SJCRH30 (cell line): ENCODE measurements at places on chromosomes 7 and 10.
A peak's percentile ranks its signal among the peaks of the same experiment; 100 is the strongest.

DNA sequence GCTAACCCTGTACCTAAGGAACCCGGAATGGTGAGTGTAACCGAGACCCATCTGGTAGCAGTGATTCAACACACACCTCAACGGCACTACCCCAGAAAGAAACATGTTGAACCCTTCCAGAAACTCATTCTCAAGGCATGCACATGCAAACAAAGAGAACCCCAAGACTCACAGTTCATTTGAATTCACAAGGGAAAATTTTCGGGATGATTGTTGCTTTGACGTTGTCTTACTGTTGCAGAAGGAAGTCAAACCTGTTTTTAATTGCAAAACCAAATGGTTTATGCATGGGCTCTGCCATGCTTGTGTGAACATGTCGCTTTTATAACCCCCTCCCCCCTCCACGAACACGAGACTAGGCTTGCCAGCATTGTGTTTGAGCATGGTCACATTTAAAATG, 539.7 kb downstream of the GATA3 start:
- DNase-seq, result no peak

DNA sequence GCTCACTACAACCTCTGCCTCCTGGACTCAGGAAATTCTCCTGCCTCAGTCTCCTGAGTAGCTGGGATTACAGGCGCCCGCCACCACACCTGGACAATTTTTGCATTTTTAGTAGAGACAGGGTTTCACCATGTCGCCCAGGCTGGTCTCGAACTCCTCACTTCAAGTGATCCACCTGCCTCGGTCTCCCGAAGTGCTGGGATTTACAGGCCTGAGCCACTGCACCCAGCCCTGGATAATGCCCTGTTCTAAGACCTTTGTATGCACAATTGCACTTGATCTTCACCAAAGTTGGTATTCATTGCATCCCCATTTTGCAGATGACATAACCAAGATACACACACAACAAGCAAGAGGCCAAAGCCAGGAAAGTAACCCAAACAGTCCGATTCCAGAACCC, 97.7 kb upstream of the CARD11 start:
- DNase-seq, result no peak

DNA sequence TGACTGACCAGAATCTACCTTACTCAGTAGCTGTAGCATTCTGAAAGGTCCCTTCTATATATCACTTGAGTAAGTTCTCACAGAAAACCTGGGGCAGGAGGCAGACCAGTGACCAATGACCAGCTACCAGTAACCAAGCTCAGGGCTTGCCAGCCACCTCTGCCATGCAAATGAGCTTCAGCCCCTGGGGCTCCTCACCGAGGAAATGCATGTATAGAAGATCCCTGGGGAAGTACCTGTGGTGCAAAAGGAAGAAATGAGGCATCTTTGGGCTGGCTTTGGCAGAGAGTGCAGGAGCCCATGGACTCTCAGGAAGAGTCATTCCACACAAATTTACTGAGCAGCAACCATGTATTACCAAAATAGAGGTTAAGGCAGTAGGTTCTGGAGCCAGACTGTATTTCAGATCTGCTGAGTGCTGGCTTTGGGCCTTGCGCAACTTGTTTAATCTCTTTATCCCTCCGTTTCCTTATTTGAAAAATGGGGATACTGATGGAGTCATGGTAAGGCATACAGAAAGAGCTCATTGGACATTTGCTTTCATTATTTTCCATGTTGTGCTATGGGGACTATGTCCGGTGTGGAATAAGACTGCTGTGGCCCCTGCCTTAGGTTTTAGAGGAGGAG, 41.1 kb upstream of the FAM204A start:
- DNase-seq, result no peak

DNA sequence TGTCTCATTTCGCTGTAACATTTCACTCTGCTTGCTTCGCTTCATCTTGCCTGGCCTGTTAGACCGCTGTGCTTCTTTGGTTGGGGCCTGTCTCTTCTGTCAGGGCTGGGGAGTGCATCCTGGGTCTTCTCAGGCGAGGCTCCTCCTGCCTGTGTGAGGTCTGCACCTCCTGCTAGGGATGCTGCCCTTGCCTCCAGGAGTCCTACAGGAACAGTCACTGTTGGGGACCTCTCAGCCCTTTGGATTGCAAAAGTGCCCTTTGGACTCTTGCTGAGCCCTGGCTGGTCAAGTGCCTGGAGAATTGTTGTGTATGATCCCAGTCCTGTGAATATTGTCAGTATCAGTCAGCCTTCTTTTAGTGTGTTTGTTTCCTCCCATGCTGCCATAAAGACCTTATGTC, 84.1 kb downstream of the MDFIC start:
- DNase-seq, result no peak

DNA sequence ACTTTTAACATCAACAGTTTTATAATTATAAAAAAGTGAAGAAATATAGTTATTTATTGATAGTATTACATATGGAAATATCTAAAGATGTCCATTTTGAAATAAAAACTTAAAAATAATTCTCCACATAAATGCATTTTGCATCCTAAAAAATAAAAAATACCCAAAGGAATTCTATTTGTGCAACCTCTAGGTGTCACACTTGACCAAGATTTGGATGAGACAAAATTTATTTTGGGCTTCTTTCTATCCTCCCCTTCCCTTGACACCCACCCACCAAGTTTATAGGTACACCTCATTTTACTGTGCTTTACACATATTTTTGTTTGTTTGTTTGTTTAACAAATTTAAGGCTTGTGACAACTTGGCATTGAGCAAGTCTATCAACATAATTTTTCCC, 3.3 kb upstream of the THSD7A start:
- DNase-seq, result peak; percentile 14

- no peak for DNase-seq
These were observed 336.8 kb downstream of the TFEC start for GRCh38 chr7:115693779-115694178.

- DNase-seq, result no peak
These were observed 7.2 kb downstream of the MINDY4 start for GRCh38 chr7:30778255-30779025.

DNA sequence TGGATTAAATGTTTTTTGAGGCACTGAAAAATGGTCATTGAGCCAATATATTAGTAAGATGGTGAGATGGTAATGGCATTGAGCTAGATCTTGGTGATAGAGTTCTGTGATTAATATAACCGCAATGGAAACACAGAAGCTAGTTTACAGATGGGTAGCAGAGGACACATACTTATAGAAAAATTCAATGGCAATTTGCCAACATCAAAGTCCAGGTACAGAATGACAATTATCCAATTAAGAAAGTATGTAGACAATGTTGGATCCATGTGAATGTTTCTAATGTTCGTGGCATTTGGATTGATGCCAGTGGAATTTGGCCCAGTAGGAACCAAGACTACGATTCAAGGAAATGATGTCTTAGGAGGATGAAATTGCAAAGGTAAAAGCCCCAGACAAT, 187.8 kb downstream of the GNAT3 start:
- DNase-seq, result peak; percentile 34

GRCh38 chr10:100969187-100970075, at the start of gene SEMA4G:
Gene SEMA4G (plus strand): TSS chr10:100969504. CDS start chr10:100972913, 3,409 bp downstream.
- DNase-seq, result peak; percentile 78

DNA sequence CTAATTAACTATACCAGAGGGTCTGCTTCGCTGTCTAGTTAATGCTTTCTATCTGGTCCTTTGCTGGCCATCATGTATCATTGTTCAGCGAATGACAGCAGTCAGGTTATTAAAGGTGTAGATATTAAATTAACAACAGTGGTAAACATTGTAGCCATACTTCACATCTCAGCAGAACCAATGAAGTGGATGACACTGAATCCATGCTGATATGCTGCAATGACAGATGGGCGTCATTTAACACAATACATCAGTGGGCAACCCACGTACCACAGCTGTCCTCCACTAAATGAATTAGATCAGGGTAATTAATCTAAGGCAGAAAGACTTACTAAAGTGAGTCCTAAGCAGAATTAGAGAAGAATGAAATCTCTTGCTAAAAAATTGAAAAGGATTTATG, 767.2 kb downstream of the NXPH1 start:
- DNase-seq, result no peak

DNA sequence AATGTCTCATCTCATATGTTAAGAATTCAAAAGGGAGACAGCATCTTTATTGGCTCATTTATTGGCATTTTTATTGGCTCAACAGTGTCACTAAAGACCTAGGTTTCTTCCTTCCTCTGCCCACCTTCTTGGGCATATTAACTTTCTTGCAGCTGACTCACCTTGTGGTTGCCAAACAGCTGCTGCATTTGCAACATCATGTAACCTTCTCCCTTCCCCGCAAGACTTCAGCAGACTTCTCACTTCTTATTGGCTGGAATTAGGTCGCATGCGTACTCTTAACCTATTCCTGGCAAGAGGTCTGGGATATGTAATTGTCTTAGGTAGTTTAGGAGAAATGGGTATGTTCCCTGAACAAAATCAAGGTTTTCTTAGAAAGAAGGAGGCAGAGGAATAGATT, 263.2 kb downstream of the POU6F2 start:
- DNase-seq, result peak; percentile 13

GRCh38 chr7:91852263-91852741, 28.2 kb downstream of the MTERF1 start:
- DNase-seq, result no peak

DNA sequence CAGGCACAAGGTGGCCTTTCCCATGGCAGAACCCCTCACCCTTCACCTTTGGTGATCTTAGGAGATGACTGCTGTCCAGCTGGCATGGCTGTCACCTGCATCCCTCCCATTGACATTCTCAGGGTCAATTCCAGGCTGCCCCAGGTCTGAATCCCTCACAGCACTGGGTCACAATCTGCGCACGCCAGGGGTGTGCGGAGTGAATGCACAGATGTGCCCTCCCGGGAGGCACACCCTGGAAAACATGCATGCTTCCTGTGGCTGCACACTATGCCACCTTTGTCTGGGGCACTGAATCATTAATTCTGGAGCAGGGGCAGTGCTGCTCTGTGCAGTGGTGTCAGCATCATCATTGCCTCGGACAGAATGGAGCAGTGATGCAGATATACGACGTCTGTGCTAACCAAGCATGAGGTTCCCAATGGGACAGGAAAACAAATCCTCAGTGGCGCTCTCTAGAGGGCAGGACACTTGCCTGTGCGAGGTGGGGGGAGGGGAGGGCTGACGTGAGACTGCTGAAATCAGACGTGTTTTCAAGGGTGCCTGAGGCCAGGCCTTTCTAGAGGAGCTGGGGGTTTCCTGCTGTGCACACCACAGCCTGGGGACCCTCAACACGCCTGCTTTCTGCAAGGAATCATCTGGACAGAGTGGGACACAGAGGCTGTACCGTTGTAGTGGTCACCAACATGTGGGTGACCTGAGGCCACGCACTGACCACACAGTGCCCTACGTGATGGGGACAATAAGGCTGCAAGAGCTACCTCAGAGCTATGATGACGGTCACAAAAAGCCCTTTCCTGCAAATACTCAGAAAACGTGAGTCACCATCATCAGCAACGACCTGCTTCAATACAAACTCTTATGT, 77.9 kb downstream of the HIPK2 start:
- DNase-seq, result no peak

- DNase-seq, result no peak
These were observed 12.0 kb downstream of the ZNF800 start for GRCh38 chr7:127380479-127380878.

DNA sequence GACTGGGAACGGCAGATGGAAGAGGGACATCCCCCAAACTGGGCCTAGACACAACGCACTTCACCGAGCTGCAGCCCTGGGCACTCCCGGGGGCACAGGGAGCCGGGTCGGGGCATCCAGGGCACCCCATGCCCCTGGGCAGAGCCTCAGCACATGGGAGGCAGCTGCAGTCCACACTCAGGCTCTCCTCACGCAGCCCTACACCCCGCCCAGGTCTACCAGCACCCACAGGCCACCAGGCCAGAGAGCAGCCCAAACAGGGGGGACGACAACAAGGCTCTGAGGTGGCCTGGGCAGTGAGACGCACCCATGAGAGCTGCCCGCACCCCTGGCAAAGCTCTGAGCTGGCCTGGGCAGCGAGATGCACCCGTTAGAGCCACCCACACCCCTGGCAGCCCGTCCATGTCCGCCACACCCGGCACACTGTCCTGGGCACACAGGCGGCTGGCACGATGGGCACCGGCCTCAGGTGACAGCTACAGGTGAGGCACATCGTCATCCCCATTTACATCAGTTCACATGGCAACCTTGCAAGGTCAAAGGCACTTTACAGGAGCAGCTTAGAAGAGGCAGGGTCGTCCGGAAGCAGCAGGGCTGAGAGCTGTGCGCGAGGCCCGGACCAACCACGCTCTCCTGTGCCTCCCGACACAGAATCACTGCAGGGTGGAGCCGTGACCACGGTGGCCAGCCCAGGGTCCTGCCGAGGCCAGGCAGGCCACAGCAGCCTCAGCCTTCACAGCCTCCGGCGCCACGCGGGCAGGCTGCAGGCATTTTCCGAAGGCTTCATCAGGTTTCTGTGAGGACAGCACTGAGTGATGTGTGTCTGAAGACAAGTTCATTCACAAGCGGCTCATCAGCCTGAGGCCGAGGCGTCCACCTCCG, 228.6 kb downstream of the MAD1L1 start:
- no peak for DNase-seq

- DNase-seq, result no peak
These were observed 24.8 kb upstream of the CSGALNACT2 start for GRCh38 chr10:43113201-43114087.

- DNase-seq, result no peak
These were observed 205.3 kb downstream of the CHCHD3 start for GRCh38 chr7:132876576-132876975.

GRCh38 chr7:42431873-42432272, 194.9 kb upstream of the GLI3 start:
- no peak for DNase-seq

DNA sequence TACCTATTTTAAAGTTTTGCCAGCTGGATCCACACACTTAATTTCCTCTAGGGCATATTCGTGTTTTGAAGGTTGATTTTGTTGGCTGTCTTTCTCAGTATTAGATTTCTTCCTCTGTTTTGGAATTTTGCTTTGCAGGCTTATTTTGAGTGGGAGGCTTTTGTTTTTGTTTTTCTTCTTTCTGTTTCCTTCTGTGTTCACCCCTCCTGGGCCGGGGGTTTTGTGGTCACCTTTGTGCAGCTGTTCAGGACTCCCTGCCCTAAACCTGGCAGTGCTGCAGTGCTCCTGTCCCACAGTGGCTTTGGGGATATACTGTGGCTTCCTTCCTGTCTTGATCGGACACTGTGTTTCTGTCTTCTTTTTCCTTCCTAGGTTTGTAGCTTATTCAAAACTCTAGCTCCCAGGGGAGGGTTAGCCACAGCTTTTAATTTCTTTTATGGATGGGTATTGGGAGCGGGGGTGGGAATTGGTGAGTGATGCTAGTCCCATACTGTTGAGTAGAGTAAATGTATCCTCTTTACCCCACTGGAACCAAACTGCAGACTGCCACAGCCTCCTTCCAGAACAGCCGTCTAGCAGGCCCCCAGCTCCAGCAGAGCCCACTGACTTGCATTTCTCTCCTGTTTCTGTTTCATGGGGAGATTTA, 228.7 kb upstream of the FZD8 start:
- DNase-seq, result peak; percentile 88

DNA sequence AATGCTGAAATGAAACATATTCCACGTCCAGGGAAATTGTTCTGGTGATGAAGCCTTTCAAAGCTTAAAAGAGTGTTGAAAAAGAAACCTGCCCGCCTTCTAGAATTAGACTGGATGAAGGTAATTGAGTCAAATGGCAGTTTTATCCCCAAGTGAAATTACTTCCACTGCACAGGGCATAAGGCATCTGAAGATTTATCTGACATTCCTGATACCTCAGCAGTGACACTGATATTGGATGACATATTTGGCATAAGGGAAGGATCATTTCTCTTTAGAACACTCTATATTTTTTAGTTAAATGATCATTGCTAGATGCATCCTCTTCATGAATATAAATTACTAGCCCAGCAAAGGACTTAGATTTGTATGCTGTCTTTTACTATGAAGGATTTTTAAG, 229.6 kb upstream of the TPK1 start:
- DNase-seq, result no peak

- peak; percentile 62 for DNase-seq
These were observed 197.1 kb upstream of the CXCL12 start for GRCh38 chr10:44581996-44582395.
